ENCODE measurements at places on chromosomes 4 and X.

DNA sequence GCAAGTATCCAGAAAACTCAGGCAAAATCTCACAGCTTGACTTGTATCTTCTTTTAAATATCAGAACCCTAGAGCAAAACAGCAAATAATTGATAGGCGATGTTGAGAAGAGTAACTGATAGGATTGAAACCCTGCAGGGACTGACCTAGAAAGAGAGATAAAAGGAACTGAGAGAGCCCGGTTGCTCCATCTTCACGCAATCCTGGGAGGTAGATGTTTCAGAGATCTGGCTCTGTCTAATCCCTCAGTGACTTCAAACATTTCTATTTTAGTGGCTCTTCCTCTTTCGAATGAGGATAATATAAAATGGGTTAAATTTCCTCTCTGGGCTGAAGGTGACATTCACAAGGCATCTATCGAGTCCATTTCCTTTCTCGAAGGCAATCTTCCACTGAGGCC lies 39.3 kb upstream of the RPL34 start:
- no peak for DNase-seq

GRCh38 chr4:127788517-127788916 lies 6.4 kb downstream of the HSPA4L start:
- DNase-seq: no peak

- DNase-seq: no peak
Observed at GRCh38 chrX:5155301-5155700, 1073.4 kb downstream of the NLGN4X start.

DNA sequence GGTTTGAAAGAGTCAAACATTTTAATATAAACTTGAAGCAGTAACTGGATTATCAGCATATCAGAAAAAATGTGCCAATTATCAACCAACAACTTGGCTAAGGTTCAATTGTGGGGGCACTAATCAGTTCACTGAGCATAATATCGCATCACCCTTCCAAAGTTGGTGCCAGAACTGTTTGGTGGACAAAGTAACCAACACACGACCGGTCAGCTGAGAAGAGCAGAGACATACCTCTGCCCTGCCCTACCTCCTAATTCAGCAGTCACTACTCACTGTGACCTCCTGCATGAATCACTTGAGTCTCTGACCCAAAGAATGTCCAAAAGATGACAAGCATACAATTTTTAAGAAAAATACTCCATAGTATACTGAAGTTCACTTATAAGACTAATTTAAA lies 53.2 kb downstream of the TSPAN5 start:
- DNase-seq: no peak

DNA sequence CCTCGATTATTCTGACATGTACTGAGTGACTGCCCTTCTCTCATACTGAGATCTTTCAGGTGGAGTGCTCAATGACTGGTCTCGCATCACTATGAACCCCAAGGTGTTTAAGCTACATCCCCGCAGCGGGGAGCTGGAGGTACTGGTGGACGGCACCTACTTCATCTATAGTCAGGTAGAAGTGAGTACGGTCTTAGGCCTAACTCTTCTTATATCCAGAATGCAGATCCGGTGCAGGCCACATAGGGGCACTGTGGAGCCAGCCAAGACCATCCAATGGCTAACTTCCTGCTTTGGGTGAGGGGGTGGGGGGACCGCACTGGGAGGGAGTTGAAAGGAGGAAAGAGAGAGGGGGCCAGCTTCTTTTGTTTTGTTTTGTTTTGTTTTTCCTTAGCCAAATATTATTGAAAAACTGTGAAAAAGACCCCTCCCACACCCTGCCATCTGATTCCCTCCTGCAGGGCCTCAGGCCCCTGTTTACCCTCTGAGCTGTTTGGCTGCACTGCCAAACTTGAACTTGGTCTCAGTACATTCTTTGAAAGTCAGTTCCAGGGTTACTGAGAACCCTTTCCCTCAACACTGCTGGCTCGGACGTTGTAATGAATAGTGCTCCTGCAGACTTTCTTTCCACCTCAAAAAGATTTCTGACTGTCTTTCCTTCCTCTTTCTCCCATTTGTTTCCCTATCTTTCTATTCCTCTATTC lies 16.2 kb downstream of the AWAT2 start:
- DNase-seq: no peak

DNA sequence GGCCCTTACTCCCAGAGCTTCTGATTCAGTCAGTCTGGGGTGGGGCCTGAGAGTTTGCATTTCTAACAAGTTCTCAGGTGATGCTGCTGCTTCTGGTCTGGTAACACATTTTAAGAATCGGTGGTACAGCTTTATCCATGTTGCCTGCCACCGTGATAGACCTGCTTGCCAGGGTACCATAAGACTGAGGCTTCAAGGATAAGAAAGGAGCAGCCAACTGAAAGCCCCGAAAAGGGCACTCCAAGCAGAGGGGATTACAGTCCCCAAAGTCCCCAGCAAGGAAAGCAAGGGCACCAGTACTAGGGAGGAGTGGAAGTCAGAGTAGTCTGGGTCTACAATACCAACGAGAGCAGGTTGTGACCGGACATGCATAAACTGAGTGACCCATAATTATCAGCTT lies 49.8 kb downstream of the APOO start:
- no peak for DNase-seq
